ENCODE measurements at places on chromosomes 11 and 22.

- DNase-seq, result no peak
Observed at GRCh38 chr11:47552056-47552565, 821 bp downstream of the CELF1 start.

DNA sequence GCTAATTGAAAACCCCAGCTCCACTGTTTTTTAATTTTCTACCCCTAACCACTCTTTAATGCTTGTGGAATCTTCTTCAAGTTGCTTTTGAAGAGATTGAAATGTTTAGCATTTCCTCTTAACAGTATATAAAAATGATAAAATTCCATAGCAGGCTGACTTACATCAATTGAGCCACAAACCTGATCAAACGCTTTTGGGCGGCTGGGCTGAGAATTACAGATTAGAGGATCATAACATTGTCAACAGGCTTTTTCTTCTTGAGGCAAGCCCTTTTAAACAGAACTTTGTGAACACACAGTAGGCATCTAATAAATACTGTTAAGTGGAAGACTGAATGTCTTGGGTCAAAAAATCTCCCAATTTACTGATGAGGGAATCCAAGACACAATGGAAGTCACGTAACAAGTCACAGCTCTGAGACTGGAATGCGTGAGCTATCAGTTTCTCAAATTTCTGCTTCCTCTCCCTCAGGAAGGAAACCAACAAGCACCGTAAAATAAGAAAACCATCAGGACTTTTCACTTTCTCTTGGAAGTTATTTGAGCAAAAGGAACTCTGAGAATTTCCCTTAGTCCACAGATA lies 50.0 kb upstream of the CCDC89 start:
- DNase-seq, result no peak

DNA sequence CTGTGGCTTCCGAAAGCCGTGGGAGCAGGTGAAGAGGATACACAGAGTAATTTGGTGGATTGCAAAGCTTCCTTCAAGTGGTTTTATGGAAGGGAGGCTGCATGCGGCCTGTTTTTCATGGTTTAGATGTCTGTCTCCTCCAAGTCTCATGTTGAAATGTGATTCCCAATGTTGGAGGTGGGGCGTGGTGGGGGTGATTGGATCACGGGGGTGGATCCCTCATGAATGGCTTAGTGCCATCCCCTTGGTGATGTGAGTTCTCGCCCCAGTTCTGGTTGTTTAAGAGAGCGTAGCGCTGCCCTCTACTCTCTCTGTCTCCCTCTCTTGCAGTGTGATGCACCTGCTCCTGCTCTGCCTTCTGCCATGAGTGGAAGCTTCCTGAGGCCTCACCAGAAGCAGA lies 247.8 kb upstream of the B3GAT1 start:
- no peak for DNase-seq

DNA sequence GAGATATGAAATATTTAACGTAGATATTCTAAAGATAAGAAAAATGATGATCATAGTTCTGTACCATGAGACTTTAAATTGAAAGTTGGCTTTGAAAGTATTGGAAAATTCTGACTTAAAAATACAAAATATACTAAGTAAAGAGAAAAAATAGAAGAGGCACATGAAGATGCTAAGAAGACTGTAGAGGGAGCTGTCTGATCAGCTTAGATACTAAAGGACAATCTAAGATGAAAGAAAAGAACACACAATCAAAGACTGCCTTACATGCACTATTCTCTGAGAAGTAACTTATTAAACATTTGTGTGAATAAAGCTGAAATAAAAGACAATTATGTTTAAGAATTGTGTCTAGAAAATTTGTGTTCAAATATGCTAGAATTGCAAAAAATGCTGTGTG lies 55.1 kb downstream of the RBMXL2 start:
- no peak for DNase-seq

GRCh38 chr11:102430158-102430836 lies 22.3 kb downstream of the TMEM123 start:
- DNase-seq, result no peak

DNA sequence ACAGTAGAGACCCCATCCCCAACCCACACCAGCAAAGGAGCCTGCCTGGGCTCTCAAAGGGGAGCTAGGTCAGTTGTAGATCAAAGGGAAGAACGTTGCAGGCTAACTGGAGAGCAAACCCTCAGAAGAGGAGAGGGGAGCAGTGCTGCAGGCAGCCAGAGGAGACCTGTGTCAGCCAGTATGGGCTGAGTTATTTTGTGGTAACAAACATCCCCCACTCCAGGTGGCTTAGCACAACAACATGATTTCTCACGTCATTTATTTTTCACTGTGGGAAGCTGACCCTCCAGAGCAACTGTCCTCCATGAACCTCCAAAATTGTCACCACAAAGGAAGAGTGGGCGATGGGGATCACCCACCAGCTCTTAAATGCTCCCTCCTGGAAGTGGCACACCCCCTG lies 19.8 kb upstream of the SHANK2 start:
- no peak for DNase-seq

DNA sequence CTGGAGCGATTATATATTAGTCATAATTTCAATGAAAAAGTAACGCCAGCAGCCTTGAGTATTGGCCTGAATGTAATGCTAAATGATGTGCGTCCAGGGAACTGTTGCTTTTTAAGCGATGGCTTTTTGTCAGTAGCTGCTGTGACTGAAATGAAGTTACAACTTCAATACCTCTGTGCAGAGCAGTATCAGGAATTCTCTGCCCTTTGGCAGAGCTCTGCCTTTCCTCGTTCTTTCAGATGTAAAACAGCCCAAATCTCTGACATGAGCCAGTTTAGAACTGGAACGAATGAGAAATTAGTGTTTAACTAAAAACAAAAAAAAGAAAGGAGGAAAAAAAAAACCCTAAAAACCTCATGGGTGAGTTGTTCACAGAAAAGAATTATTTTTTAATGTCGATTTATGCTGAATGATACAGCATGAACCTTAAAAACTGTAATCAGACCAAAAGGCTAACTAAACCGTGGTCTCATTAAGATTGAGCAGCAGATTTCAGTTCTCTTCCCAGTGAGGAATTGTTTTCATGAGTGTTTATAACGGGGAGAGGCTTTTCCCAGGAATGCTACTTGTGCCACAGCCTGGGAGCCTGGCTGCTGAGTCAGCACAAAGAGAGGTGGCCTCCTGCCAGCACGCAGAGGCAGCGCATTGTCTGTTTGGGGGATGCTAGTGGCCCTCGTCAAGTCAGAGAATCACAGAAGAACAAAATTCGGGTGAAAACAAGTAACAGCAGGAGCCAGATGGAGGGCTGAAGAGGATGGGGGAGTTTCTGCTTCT lies 146.2 kb upstream of the RASSF10 start:
- DNase-seq, result no peak

DNA sequence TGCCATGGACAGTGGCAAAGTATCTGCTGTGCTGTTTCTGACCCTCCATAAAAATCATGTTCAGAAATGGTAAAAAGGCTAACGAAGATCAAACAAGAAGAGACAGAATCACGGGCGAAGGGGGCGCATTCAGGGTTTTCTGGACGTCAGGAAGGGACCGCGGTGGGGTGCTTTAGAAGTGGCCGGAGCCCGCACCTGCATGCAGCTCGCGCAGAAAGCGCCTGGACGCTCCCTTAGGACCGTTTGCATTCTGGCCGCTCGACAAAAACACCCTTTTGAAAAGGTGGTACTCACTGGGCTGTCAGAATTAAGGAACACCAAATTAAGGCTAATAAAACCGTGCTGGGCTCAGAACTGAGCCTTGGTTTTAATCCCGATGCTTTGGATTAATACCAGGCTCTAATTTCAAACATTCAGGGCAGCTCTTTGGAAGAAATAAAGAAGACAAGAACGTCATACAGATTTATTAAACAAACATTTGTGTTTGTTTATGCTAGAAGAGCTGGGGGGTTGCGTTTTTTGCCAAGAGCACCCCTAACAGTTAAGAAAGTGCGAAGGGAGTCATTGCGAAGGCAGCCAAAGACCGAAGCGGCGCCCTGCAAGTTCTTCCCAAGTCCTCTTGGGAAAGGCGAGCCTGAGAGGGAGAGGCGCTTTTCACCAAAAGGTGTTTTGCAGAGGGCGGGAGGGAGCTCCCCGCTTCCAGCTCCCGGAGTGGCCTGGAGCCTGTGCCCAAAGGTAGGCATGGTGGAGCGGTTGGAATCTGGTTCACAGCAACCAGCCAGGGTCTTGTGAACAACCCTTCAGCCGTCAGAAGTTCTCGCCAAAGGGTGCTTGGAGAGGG lies 47.7 kb upstream of the DBX1 start:
- DNase-seq, result no peak

GRCh38 chr11:62622476-62623089 lies 797 bp upstream of the B3GAT3 start:
- DNase-seq, result no peak

DNA sequence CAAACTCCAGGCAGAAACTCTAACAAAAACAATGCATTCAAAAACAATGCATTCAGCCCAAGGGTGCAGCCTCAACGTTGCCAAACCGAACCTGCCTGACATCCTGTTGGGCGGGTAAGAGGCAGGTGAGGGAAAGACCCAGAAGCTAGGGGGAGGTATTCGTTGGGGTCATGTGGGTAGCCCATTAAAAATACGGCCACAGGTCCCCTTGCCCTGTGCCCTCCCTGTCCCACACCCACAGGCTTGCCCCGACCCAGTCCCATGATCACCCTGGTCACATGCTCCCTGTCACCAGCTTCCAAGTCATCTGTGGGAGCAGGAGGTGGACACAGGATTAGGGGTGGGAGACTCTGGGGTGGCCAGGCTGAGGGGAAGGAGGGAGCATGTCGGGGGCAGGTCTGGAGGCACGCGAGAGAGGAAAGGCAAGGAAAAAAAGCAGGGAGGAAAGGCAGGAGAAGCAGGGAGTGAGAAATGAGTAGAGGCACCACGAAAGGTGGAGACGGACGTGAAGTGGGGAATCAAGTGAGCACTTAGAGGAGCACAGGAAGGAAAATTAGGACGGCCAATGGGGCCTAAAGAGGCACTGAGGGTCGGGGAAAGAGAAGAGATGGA lies 683 bp downstream of the PLA2G6 start:
- DNase-seq, result no peak

DNA sequence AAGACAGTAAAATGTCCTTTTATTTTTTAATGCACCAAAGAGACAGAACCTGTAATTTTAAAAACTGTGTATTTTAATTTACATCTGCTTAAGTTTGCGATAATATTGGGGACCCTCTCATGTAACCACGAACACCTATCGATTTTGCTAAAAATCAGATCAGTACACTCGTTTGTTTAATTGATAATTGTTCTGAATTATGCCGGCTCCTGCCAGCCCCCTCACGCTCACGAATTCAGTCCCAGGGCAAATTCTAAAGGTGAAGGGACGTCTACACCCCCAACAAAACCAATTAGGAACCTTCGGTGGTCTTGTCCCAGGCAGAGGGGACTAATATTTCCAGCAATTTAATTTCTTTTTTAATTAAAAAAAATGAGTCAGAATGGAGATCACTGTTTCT lies 1.1 kb upstream of the CCND1 start:
- DNase-seq, result no peak

DNA sequence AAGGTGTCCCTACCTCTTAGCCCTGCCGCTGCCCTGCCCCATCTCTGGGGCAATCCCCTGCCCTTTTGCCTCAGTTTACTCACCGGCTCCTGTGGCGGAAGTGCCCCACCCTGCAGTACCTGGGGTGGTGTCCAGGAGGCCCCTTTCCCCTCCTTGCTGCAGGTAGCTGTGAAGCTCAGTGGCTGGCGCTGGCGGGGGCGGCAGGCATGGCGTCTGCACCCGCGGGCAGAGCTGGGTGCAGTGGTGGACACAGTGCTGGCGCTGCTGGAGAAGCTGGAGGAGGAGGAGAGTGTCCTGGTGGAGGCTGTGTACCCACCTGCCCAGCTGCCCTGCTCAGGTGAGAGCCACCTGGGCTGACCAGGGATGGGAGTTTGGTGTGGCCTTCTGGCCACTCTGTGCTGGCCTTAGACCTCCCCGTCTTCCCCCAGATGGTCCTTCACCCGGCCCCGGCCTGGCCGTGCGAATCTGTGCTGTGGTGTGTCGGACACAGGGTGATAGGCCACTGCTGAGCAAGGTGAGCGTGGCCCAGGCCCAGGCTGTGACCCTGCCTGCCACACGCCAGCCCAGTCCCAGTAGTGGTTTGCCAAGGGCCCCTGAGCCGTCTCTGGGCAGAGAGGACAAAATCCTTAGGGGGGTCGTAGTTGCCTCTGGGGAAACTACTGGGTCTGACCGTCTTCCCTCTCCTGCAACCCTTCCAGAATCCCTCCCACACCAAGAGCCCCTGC lies 4.0 kb downstream of the CARNS1 start:
- DNase-seq, result no peak

DNA sequence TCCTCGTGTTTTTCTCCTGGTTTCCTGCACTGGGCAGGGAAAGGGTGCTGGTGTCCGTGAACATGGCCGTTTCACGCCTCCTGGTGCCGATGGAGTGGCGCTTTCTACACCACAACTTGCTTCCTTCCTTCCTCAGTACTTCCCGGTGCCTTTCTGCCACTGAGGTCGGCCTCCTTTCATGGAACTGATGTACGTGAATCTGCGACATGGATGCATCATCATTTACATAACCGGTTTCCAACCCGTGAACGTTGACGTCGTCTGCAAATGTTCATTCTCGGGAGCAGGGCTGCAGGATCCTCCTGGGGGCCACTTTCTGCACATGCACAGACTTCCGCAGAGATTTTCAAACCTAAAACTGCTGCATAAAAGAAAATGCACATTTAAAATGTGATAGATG lies 474.4 kb downstream of the BRD1 start:
- no peak for DNase-seq

GRCh38 chr11:96228473-96228891 lies 114.5 kb downstream of the MAML2 start:
- peak; percentile 58 for DNase-seq

DNA sequence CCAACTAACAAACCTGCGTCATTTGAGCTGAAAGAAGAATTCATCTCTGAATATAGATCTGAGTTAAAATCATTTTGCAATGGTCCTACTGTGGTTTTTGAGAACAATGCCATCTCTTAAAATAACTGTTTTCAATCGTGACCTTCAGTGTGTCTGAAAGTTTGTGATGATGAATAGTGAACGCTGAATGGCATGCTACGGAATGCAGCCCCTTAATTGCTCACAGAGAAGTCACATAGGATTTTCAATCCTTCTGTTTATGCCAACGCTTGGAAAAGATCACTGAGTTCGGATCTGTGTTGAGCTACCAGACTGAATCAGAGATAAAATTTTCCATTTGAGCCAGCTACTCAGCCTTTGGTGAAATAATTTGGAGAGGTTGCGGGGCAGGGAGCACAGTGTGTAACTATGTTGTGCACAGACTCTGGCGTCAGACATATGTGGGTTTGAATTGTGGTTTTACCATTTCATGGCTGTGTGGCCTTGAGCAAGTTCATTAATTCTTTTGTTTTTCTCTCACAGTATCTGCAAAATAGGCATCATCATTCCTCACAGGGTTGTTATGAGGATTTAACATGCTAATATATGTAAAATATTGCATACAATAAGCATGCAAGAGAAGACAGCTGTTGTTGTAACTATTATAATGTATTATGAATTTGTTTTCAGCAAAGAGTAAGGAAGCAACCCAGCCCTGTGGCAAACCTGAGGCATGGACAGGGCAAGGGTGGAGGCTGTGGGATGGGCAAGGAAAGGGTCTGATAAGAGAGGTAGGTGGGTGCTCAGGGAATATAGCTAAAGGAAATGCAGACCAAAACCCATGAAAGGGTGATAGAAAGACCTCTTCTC lies 679.9 kb downstream of the KCNA4 start:
- DNase-seq, result no peak

- peak; percentile 20 for DNase-seq
Observed at GRCh38 chr11:117226388-117227385, 5.2 kb downstream of the PCSK7 start.
